NK-92 treated with Interleukin-12 subunit alpha and Interleukin-12 subunit beta, amount 100 ng/mL, for 24 hours (cell line): ENCODE measurements at places on chromosomes 3 and 15.

- DNase-seq: no peak
These were observed 162.8 kb downstream of the PTPRG start for GRCh38 chr3:61724183-61724582.

DNA sequence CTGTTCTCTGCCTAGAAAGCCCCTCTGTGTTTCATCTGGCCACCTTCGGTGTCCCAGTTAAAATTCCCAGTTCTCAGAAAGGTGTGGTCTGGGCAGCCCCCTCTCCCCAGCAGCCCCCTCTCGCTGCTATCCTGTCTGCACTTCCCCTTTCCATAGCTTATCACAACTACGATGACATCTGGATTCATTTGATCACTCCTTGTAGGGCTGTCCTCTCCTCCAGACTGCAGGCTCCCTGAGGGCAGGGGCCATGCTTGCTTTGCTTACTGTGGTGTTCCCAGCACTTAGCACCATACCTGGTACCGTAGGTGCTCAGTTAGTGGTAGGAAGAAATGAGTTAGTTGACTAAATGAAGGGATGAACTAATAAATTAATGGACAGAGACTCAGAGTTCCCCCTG, 26.3 kb upstream of the GOLGA6C start:
- DNase-seq: no peak

DNA sequence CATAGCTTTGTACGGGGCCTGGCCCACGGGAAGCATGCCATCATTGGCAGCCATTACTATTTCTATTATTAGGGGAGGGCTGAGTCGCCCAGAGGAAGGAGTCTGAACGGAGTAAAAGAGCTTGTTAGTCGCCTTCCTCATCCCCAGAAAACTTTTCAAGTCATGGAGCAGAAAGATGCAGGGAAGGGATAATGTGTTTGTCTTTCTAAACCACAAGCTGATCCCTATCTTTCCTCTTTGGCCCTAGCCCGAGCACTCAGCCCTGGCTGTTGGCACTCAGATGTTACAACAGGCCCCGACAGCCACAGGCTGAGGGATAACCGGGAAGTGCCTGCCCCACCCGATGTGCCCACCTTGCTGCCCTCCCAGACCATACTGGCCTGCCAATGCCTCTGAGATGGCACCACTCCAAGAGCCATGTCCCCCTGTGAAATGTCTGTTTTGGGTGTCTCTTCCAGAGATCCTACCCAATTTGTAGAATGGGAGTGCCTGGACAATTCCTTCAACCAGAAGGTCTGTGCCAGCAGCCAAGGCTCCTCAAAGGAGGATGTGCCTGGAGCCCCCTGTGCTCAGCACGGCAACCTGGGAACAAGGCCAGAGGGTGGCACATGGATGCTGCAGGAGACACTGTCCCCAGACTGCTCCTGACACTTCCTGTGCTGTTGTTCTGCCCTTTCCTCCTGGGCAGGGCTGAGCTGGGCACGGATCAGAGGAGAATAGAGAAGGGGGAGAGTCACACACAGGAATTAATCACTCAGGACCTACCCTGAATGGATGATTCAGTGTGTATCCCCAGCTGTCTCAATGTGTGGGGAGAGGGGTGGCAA, 10.8 kb downstream of the PAK6 start:
- DNase-seq: no peak

- no peak for DNase-seq
These were observed 209.2 kb upstream of the TOPAZ1 start for GRCh38 chr3:44032487-44032886.

- DNase-seq: no peak
These were observed 57.3 kb downstream of the ACAP2 start for GRCh38 chr3:195385526-195385925.

- no peak for DNase-seq
These were observed 1.6 kb downstream of the NR2F2 start for GRCh38 chr15:96331945-96332636.

- no peak for DNase-seq
These were observed 40.8 kb downstream of the RHCG start for GRCh38 chr15:89455535-89455934.

- no peak for DNase-seq
These were observed 22.2 kb downstream of the POC1A start for GRCh38 chr3:52132041-52132440.
